ENCODE measurements at places on chromosomes 5 and 9.

DNA sequence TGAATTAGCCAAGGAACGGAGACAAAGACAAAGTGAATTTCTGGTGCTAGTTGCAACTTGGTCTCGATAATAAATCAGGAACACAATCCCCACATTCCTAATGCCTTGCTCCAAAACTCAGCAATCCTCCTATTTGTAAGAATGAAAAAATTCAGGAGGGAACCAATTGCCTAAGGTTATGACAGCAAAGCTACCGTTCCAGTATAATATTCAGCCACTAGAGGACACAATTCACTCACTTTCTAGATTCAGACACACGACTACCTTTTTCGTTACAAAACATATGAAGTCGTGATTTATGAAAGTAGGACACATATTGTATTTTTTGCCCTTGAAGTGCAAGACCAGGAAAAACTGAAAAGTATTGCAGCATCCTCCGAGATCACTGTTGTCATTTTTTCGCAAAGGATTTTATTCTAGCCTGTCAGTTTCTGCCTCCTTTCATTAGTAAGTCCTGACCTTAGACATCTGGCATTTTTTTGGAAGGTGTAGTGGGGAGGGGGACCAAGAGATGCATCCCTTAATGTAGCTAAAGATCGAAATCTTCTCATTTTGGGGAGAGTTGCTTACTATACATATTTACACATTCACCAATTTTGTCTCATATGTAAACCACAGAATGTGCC is 133.1 kb downstream of the DOCK8 start:
- DNase-seq: peak; percentile 70

DNA sequence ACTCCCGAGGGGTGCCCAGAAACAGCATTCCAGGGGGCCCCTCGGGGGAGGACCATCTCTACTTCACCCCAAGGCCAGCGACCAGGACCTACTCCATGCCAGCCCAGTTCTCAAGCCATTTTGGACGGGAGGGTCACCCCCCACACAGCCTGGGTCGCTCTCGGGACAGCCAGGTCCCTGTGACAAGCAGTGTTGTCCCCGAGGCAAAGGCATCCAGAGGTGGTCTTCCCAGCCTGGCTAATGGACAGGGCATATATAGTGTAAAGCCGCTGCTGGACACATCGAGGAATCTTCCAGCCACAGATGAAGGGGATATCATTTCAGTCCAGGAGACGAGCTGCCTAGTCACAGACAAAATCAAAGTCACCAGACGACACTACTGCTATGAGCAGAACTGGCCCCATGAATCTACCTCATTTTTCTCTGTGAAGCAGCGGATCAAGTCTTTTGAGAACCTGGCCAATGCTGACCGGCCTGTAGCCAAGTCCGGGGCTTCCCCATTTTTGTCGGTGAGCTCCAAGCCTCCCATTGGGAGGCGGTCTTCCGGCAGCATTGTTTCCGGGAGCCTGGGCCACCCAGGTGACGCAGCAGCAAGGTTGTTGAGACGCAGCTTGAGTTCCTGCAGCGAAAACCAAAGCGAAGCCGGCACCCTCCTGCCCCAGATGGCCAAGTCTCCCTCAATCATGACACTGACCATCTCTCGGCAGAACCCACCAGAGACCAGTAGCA is 83.9 kb downstream of the GOLPH3 start:
- DNase-seq: no peak

- DNase-seq: peak; percentile 76
Measured at GRCh38 chr9:82513242-82513751, 524.7 kb downstream of the SPATA31D1 start.

- no peak for DNase-seq
Measured at GRCh38 chr5:57784121-57784520, 301.5 kb upstream of the ACTBL2 start.

GRCh38 chr9:33379666-33380389 is 22.5 kb downstream of the AQP7 start:
- DNase-seq: no peak

DNA sequence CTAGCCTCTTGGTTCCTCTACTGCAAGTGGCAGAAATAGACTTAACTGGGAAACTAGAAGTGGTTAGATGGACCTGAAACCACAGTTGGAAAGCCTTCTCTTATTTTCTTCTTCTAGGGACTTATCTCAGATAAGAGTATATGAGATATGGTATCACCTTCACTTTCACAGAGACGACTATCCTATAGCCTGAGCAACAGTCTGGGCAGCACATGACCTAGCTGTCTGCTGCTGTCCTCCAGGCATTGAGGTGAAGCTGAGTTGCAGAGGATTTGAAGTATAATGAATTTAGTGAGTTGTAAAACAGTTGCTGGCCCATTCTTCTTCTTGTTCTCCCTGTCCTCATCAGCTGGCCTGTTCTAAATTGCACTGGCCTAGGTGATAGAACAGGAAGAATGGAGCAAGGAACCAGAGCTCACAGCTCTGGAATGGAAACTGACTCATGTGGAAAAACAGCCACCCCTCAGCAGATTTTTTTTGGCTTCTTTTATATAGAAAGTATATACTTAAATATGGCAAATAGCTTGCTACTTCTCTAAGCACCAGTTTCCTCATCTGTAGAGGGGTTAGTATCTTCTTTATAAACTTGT is 27.8 kb downstream of the RECK start:
- no peak for DNase-seq

DNA sequence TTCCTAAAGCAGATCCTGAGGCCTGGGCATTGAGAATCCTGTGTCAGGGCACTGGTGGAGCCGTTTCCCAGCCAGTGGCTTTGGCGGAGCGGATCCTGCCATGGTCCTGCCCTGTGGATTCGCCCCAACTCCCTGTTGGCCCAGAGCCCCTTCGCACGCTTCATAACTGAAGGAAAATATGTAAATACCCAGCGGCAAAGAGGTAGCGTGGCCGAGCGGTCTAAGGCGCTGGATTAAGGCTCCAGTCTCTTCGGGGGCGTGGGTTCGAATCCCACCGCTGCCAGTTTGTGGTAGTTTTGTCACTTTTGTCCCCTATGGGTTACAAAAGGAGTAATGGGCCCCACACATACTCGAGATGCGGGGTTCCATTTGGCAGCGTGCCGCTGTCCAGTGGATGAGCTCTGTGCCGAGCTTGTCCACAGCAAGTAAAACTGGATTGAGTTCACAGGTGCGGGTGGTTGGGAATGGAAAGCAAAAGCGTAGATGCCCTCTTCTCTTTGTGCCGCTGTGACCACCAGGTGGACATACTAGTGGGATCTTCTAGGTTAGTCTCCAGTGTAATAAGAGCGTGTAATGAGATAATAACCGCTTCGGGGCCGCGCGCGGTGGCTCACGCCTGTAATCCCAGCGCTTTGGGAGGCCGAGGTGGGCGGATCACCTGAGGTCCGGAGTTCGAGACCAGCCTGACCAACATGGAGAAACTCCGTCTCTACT is 17.3 kb downstream of the TRIM7 start:
- peak; percentile 87 for DNase-seq

DNA sequence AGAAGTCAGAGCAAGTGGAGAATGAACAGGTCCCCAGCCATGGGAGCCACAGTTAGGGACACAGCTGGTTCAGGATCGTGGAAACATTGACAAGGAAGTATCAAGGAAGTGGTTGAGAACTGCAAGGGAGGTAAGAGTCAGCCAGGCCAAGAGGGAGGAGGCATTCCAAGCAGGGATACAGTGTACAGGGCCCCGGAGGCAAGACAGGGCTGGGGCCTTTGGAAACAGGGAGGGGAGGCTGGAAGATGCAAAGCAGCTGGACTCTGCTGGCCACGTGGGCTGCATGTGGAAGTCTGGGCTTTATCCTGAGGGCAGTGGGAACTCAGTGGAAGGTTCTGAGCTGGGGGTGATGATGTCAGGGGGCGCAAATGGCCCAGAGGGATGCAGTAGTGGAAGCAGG is 14.2 kb downstream of the CCDC180 start:
- DNase-seq: no peak

GRCh38 chr5:130335117-130335516 is 430.9 kb downstream of the CHSY3 start:
- no peak for DNase-seq

GRCh38 chr5:178423431-178423830 is 166.8 kb downstream of the COL23A1 start:
- no peak for DNase-seq

DNA sequence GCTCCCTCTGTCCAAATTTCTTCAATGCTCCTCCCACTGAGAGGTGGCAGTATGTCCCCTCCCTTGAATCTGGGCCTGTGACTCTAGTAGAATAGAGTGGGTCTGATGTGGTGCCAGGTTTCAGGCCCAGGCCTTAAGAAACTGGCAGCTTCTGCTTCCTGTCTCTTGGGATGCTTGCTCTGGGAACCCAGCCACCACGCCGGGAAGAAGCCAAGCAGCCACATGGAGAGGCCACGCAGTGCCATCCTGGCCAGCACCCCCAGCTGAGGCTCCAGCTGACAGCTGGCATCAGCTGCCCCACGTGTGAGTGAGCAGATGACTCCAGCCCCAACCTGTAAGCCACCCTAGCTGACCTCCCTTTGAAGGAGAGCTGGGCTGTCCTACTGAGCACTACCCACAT is 7.3 kb upstream of the TSPAN17 start:
- DNase-seq: no peak

DNA sequence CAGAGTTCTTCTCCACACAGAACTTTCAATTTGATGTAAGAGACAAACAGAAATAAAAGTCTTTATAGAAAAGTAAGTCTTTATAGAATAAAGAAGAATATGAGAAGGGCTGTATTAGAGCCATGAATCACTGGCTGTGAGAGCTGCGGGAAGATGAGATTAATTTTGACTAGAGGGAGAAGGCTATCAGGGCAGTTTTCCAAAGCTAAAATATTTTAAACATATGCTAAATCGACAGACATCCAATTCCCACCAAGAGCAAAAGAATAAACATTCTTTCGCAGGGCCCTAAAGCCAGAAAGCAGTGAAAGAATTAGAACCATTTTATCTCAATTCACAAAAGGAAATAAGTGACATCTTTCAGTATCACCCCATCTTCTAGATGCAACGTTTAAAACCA is 208.3 kb upstream of the MAP3K1 start:
- DNase-seq: no peak

- no peak for DNase-seq
Measured at GRCh38 chr5:121851643-121852574, at the start of gene FTMT. TSS of gene FTMT (plus strand) at chr5:121851882. CDS start at chr5:121851964, 82 bp downstream.

- DNase-seq: no peak
Measured at GRCh38 chr9:76897804-76898525, 7.9 kb downstream of the PRUNE2 start.

DNA sequence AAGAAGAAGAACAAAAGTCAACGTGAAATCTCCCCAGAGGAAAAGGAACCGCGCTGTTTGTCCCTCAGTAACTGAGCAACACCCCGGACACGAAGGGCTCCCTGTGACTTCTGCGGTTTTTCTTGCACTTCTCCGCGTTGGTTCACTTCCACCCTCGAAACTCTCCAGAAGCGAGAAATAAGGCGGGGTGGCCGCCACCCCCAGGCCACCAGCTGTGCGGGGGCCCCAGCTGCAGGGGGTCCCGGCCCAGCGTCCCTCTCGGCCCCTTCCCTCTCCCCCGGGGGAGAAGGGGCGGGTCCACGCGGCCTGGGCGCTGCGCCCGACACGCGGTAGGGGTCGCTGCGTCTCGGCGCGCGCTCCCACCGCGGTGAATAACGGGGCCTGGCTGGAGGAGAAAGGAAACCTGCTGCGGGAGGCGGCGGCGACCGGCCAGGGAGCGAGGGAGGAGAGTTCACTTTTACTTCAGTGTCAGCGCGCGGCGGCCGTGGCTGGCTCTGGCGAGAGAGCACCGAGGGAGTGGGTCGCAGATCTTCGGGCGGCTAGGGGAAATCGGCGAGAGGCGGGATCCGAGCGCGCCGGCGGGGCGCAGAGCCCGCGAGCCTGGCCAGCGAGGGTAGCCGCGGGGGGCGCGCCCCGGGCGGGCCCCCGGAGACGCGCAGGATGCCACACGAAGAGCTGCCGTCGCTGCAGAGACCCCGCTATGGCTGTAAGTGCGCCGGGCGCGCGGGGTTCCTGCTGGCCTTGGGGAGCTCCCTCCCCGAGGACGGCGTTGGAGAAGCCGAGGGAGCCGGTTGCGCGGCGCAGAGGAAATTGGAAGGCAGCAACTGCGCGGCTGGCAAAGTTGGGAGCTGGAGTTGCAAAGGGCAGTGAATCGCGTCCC is at the start of gene IQGAP2:
Gene IQGAP2 (plus strand): TSS at position 400 of the 880 bp plus-strand sequence. CDS start 261 bp downstream, at position 661.
- DNase-seq: peak; percentile 95

GRCh38 chr9:86991077-86991476 is 43.8 kb upstream of the GAS1 start:
- DNase-seq: no peak

- peak; percentile 72 for DNase-seq
Measured at GRCh38 chr5:38666668-38667498, 110.4 kb upstream of the LIFR start.
